Amniotic stem cell (primary cell): ENCODE measurements at places on chromosomes 7 and 10.

DNA sequence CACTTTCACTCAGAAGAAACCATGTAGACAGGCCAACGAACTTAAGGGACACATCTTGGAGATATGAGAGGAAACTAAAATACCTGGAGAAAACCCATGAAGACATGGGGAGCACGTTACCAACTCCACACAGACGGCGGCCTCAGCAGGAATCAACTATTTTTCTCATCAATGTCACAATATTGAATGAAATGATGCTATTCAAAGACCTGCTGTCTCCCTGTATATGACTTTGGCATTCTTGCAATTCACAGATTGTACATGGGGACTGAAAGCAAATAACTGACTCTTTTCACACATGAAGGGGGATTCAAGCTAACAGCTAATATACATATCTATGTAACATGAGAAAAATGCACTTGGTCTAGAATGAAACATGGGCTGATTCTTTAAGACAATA lies 869.0 kb downstream of the NXPH1 start:
- DNase-seq = no peak

GRCh38 chr7:136173874-136174273 lies 196.7 kb upstream of the MTPN start:
- DNase-seq = no peak

DNA sequence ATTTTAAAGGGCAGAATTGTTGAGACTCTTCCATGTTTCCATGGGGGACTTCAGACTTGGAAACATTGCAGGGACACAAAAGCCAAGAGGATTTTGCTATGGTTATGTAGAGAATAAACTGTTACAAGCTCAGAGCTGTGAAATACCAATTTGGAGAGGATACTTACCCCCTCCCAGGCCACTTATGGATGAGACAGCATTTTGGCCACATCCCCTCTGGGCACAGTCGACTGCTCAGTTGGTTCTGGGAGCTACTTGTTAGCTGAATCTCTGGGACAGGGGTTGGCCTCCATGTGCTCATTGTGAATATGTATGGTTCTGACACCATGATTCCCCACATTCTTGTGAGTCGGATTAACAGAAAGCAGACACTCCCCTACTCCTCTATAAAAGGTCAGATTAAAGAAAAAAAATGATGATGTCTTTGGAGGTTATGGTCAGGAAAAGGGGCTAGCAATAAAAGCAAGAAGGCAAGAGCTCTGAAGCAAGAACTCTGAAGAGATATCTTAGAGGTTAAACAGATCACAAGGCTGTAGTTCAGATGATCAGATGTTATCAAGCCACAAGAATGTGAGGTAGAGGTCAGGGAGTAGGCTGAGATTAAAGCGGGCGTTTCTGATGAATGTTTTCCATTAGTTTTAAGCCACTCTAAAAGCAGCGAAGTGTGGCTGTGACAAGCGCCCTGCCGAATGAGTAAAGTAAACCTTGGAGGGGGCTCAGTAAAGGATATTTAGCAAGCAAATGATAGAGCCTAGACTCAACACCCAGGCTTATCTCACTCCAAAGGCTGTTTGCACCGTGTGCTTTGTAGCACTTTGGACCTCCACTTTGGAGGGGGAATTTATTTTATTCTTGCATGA lies 17.2 kb downstream of the STAMBPL1 start:
- no peak for DNase-seq

- no peak for DNase-seq
Measured at GRCh38 chr10:4186849-4187540, 402.0 kb upstream of the KLF6 start.

DNA sequence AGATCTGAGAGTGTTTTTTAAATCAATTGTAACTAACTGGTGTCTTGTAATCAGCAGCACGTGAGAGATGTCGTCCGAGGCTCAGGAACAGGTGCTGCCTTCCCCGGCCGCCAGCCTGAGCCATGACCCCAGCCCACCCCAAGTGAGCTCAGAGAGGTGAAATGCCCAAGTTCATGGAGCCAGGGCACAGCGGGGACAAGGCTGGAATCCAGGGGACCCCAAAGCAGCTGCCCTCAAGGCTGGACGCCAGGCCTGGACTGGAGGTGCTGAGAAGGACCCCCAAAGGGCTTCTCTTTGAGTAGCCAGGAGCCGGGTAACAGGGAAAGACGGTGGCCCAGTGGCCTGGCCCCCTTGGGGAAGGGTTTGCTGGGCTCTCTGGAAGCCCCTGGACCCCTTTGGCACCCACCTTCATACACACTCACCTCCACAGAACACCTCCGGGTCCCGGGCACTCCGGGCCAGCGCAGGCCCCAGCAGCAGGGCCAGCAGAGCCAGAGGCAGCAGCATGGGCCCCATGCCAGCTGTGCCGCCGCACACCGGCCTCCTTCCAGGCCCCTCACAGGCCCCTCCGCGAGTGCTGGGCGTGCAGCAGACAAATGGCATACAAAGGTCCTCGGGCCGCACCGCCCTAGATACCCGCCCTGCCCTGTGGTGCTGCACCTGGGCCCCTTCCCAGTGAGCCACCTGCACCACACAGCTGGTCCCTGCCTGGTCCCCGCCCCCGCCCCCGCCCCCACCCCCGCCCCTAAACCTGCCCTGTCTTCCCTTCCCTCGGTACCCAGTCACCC lies 24.0 kb upstream of the CNPY1 start:
- no peak for DNase-seq

- DNase-seq = no peak
Measured at GRCh38 chr10:116470071-116470470, 42.4 kb downstream of the PNLIPRP3 start.

DNA sequence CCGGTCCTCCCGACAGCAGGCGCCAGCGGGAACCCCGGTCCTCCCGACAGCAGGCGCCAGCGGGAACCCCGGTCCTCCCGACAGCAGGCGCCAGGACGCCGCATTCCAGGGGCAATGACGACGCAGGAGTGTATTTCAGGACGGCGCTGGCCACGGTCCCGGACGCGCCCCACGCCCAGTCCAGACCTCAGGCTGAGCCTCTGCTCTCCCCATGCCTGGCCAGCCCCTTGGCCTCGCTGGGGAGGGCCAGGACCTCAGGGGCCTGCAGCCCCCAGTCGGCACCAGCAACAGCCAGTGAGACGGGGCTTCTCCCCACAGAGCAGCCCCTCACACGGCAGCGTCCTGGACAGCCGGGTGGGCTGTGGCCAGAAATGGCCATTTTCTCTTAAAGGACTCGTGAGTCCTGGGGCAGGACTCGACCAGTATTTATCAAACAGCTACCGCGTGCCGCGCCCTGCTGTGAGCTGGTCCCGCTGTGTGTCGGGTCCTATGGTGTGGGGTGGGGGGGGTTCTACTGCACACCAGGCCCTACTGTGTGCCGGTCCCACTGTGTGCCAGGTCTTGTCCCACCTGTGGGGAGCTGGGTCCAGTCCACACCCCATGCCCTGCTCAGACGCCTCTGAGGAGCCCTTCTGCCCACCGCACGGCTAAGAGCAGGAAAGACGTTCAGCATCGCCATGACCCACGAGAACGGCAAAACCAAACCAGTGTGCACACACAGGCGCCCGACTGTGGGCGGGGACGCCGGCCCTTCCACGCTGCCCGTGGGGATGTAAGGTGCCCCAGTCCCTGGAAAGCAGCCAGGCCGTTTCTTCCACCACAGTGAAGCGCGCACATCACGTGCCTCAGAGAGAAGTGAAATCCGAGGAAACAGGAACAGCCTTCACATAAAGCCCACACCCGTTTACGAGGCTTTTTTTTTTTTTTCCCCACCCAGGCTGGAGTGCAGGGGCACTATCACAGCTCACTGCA lies 33.3 kb downstream of the GET4 start:
- no peak for DNase-seq

- DNase-seq = no peak
Measured at GRCh38 chr7:36301914-36302771, 87.5 kb upstream of the ANLN start.
